Coronary artery (tissue), 2 donors: ENCODE measurements at places on chromosomes 1 and 21.

DNA sequence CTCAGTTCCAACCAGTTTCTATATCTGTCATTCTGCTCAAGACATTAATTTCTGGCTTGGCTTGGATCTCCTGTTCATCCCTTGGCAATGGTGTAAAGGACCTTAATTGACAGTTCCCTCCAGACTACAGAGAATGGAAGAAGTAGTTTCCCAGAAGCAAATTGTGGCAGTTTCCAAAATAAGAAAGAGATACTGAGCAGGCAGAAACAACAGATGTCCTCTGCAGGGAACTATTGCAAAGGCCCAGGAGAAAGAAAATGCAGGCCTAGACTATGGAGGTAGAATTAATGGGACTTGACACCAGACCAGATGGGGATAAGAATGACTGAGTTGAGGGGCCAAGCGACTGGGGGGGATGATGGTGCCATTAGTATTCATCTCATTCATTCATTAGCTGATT is 6.1 kb upstream of the AK2 start:
- no peak for DNase-seq

DNA sequence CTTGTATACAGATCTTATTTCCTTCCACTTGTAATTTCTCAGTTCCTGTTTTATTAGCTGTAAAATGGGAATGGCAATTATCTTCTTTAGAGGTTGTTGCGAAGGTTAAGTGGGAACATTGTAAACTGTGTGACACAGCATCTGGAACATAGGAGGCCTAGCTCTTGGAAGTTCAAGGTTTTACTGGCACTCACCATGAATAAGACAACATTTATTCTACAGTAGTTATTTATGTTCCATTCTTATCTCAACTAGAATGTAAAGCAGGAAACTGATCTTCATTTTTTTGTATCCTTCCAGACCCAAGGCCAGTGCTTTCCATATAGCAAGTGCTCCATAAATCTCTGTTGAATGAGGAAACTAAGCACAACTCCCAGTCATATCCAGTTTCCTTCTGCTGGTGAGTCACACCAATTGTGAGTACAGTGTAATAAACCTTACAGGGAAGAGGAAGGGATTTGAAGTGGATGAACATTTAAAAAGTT is 1.4 kb downstream of the BCL10 start:
- no peak for DNase-seq

DNA sequence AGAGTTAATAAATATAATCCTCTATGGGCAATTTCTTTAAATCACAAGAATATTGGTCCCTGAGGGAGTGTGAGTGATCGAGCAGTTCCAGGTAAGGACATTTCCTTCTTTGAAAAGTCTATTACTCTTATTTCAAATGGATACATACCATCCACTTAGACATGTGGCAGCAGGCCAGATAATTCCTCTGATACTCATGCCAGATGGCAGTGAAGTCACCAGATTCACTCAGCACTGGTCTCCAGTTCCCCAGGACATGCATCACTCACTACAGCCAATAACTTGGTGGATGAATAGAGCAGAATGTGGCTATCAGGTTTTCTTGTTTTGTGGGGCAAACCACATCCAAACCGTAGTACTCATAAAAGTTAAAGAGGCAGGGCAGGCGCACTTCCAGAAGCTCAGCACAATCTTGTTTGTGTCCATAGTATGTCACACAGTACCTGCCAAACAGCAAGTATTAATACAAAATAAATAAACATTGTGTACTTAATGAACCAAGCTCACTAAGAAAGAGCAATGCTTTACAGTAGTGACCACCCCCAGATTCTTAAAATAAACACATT is 74.2 kb upstream of the CD53 start:
- DNase-seq: no peak

DNA sequence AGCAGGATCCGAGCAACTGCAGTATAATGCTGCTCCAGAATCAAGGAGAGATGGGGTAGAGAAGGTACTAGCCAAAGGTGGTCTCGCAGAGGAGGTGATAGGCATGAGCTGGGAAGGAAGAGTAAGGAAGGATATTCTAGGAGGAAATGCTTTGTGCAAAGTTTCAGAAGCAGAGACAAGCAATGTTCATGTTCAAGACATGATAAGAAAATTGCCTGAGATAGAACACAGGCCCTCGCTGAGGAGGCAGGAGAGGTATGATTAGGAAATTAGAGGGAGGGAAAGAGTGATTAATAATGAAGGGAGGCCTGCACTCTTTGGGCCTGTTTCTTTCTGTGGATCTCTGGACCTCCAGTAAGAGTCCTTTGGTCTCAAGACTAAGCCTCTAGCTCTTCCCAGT is 12.9 kb upstream of the ETV3 start:
- DNase-seq: no peak

- no peak for DNase-seq
These were observed 66.7 kb downstream of the MIS18A start for GRCh38 chr21:32212116-32212515.

DNA sequence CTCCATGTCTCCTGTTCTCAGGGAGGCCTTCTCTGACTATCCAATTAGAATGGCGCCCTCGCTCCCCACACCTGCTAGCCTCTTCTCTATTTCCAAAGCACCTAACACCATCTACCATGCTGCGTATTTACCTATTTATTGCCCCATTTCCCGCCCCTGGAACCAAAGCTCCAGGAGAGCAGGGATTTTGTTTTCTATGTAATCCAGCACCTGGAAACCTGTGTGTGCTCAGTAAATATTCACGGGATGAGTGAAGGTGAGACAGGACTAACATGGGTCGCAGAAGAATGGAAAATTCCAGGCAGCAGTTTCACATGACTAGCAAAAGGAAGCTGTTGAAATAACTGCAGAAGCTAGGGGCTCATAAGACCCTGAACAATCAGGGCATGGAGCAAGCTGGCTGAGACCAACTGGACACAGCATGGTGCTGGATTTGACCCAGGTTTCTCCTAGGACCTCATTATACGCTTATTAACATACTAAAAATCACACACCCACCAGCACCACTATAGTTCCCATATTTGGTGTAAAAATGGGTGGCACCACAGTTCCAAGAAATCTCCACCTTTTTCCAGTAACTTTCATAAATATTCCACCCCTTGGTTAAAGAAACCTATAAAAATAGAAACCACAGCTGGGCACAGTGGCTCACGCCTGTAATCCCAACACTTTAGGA is 15.1 kb upstream of the TENT5B start:
- no peak for DNase-seq

- DNase-seq: no peak
These were observed 206.4 kb upstream of the PTGFR start for GRCh38 chr1:78284354-78284753.

GRCh38 chr21:20741445-20741844 is 256.8 kb upstream of the NCAM2 start:
- no peak for DNase-seq
